ENCODE measurements at places on chromosomes 5 and 9. TPM values are rescaled to one million over a fixed set of nuclear protein-coding genes. Genes with fewer than 3 reads are reported as not detected.

FTMT gene
- not detected for total RNA-seq

GRCh38 chr5:144089401-144090021, 80.9 kb downstream of the YIPF5 start:
- no peak overlapping the region for H3K27ac ChIP-seq
- no peaks in the 10 kb centered on the region for H3K4me1 ChIP-seq
- H3K27me3 ChIP-seq: no peaks in the 10 kb centered on the region
- DNase-seq: no peak
- no peak overlapping the region for H3K4me3 ChIP-seq

- no peak for DNase-seq
- H3K4me3 ChIP-seq: no peak overlapping the region
- H3K27ac ChIP-seq: no peak overlapping the region
- no peaks in the 10 kb centered on the region for H3K36me3 ChIP-seq
These were observed 11.1 kb downstream of the PCDH1 start for GRCh38 chr5:141867139-141867538.

GRCh38 chr9:89541798-89542197, 43.9 kb upstream of the SEMA4D start:
- H3K4me1 ChIP-seq: peaks cover 74% of the 10 kb centered on the region
- no peak overlapping the region for H3K27ac ChIP-seq
- H3K27me3 ChIP-seq: no peaks in the 10 kb centered on the region
- no peak for DNase-seq
- H3K4me3 ChIP-seq: no peak overlapping the region

GRCh38 chr5:137995749-137996128, 37.1 kb downstream of the FAM13B start:
- H3K27me3 ChIP-seq: no peaks in the 10 kb centered on the region
- H3K27ac ChIP-seq: peak overlapping the region; percentile 65
- no peak overlapping the region for H3K4me3 ChIP-seq
- peaks cover 27% of the 10 kb centered on the region for H3K36me3 ChIP-seq

- peaks cover 8% of the 10 kb centered on the region for H3K4me1 ChIP-seq
- H3K4me3 ChIP-seq: peak overlapping the region; percentile 45
- H3K36me3 ChIP-seq: peaks cover 2% of the 10 kb centered on the region
- H3K27me3 ChIP-seq: peaks cover 12% of the 10 kb centered on the region
- H3K27ac ChIP-seq: no peak overlapping the region
- no peak for DNase-seq
These were observed 69.9 kb downstream of the TLE1 start for GRCh38 chr9:81619353-81620001.

All from activated T-cell treated with anti-CD3 and anti-CD28 coated beads, Interleukin-2, amount 50 U/mL, for 72 hours (primary cell).